ENCODE measurements at places on chromosomes 7 and 10.
A peak's percentile ranks its signal among the peaks of the same experiment; 100 is the strongest.

- no peak for DNase-seq
These were observed 181.7 kb downstream of the SRPK2 start for GRCh38 chr7:105206985-105207384.

- DNase-seq, result no peak
These were observed 73.5 kb downstream of the RTKN2 start for GRCh38 chr10:62194924-62195674.

DNA sequence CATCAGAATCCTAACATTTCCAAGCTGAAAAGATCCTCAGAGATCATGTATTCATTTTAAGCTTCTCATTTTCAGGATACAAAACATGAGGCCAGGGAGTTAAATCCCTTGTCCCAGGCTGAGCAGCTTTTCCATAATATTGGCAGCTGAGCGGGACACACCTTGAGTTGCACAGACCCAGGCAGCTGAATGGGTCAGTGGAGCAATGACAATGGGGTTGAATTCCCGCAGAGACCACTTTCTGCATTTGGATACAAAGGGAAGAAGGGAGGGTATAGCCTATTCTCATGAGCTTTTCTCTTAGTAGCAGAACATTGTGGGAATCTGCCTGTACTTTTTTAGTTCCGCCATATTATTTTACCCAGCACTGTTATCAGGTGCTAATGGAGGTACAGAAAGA, 49.5 kb downstream of the PRR15 start:
- no peak for DNase-seq

- DNase-seq, result no peak
These were observed 25.0 kb downstream of the MAPK8 start for GRCh38 chr10:48331436-48331835.

DNA sequence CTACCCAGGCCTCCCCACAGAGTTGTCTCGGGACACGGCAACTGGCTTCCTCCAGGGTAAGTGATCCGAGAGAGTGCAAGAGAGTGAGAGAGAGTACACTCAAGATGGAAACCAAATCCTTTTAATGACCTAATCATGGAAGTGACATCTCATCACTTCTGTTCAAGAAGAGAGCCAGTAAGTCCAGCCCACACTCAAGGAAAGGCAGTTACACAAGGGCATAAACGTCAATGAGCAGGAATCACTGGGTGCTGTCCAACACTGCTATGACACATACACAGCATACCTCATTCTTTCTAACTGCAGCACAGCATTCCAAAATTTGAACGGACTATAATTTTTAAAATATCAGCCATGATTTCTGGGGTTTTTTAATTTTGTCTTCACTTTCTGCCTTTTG, 29.3 kb upstream of the OSBPL3 start:
- DNase-seq, result no peak

DNA sequence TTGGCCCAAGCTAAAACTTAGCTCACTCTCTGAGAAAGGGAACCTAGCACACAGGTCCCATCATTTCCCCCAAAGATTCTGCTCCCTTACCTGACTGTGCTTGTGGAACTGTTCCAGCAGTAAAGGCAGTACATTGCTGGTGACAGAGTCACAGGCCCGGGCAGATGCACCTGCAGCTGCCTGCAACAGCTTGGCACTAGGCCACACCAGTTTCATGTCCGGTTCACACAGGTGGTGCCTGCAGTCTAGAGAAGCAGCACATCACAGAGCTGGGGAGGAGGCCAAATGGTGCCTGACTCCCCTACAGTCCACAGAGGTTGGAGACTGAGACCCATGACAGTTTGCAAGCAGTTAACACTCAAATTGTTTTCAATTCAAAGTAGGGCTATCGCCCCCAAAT, 22.2 kb downstream of the ZDHHC16 start:
- DNase-seq, result no peak

DNA sequence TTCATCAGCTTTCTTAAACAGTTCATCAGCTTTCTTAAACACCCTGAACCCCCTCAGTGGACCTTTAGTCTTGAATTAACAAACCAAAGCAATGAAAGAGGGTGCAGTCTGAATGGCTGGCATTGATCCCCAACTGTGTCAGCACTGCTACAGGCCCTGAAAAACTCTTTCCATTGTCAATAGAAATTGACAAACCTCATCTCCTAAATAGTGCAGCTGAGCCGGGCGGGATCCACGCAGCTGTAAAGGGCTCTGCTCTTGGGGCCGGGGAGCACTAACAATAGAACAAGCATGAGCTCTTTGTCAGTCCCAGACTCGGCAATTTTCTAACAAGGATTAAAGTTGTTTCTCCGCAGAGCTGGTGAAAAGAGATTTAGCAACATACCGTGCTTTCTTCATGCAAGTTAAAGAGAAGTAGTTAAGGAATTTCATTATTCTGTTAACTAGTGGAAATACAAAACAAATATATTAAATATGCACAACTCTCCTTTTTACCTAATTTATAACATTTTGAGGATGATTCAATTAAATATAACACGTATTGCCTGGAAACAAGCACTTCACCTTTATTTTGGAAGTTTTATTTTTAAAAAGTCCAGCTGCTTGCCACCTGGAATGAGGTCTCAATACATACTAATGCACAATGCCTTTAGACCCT, 24.7 kb upstream of the FEZF1 start:
- no peak for DNase-seq

DNA sequence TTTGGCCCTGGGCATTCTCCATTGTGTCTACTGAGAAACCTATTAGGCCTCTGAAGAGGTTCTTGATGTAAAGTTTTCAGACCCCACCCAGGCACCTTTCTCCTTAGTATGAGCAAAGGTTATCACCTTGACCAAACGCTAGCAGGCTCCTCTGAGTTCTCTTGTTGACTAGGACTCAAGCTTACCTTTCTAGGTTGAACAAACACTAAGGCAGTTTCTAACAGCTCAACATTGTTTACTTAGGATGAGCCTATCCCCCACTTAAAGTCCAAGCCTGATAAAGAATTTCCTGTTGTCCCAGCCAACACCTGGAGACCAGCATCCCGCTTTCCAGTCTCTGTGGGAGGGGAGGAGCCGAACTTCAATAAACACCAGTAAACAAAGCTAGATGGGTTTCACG, 26.3 kb upstream of the ITGB8 start:
- no peak for DNase-seq

DNA sequence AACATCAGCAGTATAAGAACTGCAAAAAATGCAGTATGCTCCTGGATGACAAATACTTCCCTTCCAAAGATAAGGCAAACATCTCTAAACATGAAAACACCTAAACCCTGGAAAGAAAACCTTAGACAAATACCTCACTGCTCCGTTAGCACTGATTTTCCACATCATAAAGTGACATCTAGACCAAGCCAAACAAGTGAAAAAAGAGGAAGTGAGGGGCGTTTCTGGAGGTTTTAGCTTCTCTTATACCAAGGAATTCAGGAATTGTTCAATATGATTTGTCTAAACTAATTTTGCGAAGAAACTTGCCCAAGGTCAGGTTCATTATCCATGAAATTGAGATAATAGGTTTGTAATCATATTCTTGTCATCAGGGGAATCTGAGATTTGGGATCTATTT, 279.7 kb downstream of the ADRA2A start:
- DNase-seq, result peak; percentile 31

DNA sequence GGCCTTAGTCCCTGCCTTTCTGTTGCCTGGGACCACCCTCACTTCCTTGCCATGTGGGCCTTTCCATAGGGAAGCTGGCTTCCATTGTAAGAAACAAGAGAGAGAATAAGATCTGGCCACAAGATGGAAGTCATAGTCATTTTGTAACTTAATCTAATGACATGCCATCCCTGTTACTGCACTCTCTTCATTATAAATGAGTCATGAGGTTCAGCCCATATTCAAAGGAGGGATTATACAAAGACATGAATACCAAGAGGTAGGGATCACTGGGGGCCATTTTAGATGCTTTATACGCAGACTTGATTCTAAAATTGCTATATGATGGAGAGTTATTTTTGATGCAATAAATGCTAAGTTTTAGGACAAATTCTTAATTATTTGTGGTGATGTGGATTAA, 75.2 kb upstream of the CELF2 start:
- no peak for DNase-seq

DNA sequence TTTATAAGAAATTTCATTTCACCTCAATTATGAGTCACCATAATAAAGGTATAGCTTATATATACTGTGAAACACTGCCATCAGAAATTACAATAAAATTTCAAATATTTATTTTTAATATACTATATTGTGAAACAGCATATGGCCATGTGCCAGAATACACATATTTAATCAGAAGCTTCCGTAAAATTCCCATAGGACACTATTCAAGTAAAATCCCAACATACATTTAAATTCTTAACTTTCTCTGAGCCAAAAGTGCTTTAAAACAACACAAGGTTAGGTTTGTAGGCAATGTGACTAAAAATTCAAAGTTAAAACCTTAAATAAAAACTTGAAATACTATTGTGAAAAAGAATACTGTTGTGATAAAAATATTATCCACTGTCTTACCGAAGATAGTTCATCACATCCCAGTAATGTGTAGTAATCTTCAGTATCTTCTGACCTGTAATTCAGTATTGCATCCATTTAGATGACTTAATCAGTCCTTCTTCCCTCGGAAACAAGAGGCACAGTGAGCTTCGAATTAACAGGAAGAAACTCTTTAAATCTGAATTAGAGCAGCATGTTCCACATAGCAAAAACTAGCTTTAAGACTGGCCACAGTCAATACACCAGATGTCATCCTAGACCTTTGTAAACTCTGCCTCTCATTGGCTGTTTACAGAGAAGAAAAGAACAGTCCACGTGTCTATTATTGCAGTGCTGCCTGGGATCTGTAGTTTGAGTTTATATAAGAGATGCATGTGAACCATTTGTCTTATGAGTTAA, at the start of gene DNAJC12:
Gene DNAJC12 (minus strand): TSS at position 648 of the 774 bp plus-strand sequence. CDS start 177 bp downstream, at position 471.
- DNase-seq, result peak; percentile 80

GRCh38 chr7:149727053-149727898, 46.1 kb downstream of the ZNF467 start:
- DNase-seq, result no peak

DNA sequence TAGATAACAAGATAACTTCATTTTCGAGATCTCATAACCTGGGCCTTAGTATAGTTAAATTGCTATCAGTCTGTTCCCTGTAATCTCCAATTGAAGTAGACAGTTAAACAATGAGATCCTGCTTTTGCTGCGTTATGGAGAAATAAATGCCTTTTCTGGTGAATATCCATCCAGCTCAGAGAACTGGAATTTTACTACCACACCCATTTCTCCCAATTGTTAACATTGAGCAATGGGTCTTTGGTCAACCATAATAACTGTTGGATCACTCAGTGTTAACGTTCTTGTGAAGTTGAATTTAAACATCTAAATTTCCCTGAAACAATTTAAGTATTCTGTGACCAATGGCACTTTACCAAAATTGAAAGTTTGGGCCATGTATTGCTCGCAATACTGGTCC, 3.0 kb downstream of the CALU start:
- no peak for DNase-seq

- DNase-seq, result no peak
These were observed 128.6 kb upstream of the BMPER start for GRCh38 chr7:33776788-33777187.

DNA sequence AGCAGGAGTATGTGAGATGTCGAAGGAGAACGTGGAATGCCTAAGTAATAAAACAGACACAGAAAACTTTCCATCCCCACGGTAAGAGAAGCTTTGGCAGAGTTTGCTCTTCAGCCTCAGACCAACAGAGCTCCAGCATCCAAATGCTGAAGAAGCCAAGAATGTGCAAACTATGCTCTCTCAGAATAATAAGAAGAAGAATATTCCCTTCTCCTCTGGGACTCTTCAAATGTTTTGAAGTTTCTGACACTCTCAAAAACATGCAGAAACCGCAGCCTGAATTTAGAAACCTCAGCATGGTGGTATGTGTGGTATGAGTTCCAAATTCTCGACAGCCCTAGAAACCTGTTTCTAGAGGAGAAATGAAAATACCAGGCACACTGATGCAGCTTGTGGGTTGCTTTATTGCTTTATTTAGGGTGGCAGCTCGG, 113.3 kb downstream of the KCNMA1 start:
- no peak for DNase-seq

- no peak for DNase-seq
These were observed 89.4 kb downstream of the RALA start for GRCh38 chr7:39712751-39713150.

- DNase-seq, result no peak
These were observed 5.7 kb downstream of the TRIM8 start for GRCh38 chr10:102649797-102650654.

Measured in common myeloid progenitor, CD34-positive (primary cell).